ENCODE measurements at places on chromosomes 11 and 22.
A peak's percentile ranks its signal among the peaks of the same experiment; 100 is the strongest.

DNA sequence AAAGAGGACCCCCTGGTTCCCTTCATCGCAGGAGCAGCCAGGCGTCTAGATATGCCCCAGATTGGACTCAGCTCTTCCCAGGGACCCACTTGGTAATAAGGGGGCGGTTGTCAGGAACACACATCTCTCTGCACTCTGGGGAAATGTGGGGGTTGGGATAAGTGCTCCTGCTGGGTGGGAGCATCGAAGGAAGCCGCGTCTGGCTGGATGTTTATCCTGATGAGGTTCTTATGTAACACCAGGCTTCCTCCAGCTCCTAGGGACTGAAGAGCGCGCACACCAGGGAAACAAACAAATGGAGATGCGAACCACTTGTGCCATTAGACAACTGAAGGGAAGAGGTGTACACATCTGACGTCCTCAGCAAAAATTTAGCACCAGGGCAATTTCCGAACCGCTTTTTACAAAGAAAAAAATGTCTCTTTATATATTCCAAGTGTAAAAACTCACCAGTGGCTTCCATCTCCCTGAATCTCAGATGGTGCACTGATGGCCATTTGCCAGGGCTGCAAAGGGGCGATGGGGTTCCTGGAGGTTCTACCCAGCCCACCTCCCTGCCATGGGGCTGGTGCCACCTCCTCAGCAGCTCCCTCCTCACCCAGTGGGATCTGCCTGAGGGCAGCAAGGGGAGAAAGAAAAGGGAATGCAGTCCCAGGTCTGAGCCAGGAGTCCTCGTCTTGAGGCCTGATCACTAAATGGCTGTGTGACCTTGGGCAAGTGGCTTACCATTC is 89.4 kb downstream of the PKNOX2 start:
- no peak for DNase-seq

DNA sequence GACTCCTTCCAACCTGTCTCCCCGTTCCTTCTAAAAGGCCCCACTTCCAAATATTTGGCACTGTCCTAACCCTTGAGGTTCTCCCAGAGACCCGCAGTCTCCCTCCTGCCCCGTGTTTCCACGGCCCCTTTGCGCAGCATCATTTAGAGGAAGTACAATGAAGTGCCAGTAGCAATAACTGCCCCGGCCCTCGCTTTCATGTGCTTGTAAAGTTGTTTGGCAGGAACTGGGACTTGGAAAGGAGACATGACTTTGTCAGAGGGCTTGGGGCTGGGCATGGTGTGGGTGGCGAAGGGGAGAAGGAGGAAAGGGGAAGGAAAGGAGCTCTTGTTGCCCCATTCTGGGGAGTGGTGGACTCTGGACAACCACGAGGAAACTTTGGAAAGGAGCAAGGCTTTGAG is 2.6 kb downstream of the CD44 start:
- peak; percentile 85 for DNase-seq

GRCh38 chr11:76318744-76319384 is 62.1 kb downstream of the THAP12 start:
- DNase-seq = peak; percentile 66

DNA sequence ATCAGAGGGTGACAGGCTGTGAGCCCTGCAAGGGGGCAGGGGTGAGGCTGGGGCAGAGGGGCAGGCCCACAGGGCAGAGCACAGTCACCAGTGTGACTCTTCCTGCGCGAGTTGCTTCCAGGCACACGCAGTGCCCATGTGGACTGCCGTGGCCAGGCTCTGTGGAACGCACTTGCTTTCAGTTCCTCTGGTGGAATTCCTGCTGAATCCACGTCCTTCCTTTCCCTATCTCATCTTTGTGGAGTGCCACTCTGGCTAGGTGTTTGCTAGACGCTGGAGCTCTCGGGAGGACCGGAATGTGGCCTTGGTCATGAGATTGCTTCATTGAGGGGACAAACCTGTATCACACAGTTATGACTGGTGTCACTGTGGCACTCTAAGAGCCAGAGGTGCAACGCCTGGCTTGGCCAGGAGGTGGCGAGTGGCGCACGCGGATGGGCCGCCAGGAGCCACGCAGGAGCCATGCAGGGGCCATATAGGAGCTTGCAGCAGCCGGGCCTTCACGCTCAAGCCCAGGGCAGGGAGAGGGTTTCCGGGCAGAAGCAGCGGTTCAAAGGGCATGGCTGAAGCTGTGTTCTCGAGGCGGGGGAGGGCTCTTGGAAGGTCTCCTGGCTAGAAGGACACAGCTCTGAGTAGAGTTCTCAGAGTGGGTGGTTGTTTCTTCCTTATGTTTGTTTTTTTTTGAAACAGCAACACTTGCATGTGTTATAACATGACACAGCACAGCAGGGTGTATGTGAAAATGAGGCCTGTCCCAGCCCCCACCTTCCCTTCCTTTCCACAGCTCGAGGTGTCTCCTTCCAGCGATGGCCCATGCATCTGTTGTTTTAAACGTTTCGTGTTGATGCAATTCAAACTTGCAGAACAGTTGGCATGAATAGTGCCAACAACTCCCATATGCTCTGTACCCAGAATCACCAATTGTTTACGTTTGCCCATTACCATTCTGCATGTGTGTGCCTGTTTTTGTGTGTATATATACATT is 36.2 kb downstream of the TBC1D22A start:
- peak; percentile 46 for DNase-seq

DNA sequence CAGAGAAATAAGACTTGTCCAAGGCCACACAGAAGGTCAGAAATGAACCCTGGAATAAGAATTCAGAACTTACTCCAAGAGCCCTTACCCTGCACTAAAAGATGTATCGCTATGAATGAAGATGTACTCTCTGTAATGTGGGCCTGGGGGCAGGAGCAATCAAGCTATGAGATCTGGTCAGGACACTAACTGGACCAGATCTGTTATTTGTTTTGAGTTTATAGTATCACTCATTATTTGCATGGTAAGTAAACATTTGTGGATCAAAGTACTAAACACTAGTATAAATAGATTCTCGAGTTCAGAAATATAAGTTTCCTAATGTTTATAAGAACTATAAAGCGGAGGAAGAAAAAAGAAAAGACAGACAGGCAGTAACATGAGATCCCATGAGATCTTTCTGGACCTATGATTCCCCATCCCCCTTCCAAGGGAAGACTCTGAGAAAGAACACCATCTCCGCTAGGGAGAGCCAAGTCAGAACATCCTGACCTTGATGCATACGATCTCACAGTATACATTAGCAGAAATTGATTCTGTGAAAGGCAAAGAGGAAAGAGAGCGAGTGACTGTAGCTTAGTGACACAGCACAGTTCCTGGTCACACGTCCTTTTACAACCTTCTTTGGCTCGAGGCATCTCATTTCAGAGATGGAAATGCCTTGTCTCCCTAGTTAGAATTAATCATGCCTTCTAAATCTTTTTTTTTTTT is 71.2 kb downstream of the USP35 start:
- DNase-seq = no peak

DNA sequence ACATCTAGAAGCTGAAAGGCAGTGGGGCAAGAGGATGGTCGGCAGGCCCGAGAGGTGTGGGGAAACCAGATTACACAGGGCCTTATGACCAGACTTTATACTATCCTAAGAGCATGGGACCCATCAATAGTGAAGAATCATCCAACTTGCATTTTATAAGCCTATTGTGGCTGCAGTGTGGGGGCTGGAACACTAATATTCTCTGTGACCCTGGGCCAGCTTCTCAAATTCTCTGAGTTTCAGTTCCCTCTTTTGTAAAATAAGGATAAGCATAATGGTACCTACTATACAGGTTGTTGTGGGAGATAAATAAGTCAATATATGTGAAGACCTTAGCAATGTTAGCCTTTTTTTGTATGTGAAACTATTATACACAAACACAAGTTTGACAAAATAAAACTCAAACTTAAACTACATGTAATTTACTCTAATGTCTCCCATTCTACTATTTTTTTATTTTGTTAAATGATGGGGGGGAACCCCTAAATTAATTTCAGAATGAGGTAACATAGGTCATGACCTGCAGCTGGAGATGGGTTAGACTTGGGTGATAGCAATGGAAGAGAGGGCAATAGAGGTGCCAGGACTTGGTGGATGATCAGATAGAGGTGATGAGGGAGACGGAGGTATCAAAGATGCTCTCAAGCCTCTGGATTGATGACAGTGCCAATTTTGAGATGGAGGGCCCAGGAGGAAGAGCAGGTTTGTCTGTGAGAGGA is 30.1 kb downstream of the SMCO4 start:
- peak; percentile 51 for DNase-seq

DNA sequence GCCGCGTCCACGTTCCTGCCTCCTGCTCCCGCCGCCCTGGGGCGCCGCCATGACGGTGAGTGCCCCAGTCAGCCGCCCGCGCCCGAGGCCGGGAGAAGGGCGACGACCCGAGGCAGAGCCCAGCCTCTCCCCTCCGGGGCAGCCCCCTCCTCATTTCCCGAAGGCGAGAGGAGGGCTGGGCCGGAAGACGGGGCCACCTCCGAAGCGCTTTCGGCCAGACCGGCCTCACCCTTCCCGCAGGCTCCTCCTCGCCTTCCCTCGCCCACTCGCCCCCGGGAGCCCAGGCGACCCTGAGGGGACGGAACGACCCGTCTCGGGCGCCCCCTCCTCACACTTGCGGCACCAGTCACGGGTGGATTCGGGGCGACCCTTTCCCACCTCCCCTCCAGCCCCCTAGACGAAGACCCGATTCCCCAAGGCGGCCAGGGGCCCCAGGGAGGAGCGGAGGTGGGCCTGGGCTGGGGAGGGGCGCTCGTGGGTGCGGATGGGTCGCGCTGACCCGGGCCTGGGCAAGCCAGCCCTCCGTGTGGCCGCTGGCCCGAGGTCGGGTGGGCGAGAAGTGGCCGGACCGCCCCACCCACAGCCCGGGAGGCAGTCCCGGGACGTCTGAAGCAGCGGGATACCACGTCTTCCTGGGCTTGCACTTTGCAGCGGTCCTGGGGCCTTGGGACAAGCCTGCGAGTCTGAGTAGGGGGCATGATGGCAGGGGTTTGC is 49.7 kb downstream of the TRIOBP start:
- peak; percentile 19 for DNase-seq

GRCh38 chr11:130315354-130315970 is 745 bp upstream of the ZBTB44 start:
- DNase-seq = no peak

DNA sequence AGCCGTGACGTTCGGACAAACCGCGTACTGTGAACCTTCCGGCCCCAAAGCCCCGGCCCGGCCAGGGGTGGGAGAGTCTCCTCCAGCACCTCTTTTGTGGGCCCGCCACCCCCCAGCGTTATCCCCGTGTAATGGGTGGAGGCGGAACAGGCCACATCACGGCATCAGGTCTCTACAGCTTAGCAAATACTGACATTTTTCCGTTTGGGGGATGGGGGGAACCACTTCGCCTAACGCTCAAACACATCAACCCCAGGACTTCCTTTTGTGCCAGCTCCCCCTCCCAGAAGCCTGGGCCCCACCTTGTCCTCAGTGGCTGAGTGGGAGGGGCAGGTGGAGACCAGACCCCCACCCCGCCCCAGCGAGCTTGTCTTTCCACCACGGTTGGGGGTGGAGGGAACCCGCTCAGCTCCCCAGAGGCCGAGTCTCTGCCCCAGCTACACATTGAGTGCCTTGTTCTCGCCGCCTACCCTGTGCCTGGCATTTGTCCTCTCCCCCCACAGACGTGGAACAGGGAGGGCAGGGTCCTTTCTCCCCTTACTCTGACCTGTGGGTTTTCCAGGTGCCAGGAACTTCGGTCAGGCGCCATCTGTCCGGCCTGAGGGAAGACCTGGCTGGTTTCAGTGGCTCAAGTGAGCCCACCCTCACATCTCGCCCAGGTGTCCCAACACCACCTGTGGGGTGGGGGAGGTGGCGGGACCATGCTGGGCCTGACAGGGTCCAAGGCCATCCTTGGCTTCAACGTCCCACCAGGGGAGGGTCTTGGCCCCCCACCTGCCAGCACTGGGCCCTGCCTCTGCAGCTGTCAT is 29.6 kb downstream of the SBF1 start:
- DNase-seq = no peak

- DNase-seq = peak; percentile 82
These were observed 36.5 kb upstream of the CELSR1 start for GRCh38 chr22:46573781-46574437.

DNA sequence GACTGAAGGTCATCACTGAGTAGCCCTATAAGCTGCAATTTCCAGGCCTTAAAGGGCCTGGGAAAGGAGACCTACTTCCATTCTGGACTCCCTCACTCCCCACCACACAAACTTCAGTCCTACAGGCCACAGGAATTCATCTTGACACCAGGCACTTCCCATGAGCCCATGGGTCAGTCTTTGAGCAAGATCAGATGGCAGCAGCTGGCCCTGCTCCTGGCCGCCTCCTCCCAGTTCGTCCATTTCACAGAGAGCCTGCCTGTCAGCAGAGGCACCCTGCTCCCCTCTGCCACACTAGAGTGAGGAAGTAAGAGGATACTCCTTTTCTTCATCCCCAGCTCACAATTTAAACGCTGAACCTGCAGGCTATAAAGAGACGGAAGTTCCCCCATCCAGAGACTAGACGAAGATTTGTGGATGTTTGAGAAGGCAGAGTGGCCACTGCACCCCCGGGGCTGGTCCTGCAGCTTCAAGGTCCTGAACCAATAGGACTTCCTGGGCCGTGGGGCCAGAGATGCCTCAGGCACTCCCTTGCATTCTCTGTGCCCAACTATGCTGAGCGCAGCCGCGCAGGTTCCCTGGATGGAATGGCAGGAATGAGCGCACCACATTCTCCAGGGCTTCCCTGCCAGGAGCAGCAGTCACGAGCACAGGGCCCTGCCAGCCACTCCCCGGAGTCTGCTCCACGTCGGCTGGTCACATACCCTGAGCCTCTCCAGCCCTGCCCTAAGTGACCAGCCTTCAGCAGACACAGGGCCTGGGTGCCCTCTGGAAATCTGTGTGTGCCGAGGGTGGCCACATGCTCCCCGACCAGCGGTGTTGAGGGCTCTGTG is 33.5 kb upstream of the BID start:
- no peak for DNase-seq

Measured in inflammatory macrophage treated with lipopolysaccharide for 4 hours (primary cell).